ENCODE measurements at places on chromosomes 7 and 10. TPM values are rescaled to one million over a fixed set of nuclear protein-coding genes. Genes with fewer than 3 reads are reported as not detected.

The NAT16 gene
- not detected for total RNA-seq

The OLAH gene
- total RNA-seq = not detected

The PDK4 gene
- not detected for total RNA-seq

The ANXA8 gene
- not detected for total RNA-seq

The PAPOLB gene
- total RNA-seq = not detected

The PRKCQ gene
- total RNA-seq = 0.55 TPM

The CLEC5A gene
- not detected for total RNA-seq

The TFPI2 gene
- total RNA-seq = not detected

The HNRNPA2B1 gene
- 358 TPM for total RNA-seq

The CCL24 gene
- not detected for total RNA-seq

The CBX3 gene
- 344 TPM for total RNA-seq
